ENCODE measurements at places on chromosomes 16 and 17. TPM values are rescaled to one million over a fixed set of nuclear protein-coding genes. Genes with fewer than 3 reads are reported as not detected.

DNA sequence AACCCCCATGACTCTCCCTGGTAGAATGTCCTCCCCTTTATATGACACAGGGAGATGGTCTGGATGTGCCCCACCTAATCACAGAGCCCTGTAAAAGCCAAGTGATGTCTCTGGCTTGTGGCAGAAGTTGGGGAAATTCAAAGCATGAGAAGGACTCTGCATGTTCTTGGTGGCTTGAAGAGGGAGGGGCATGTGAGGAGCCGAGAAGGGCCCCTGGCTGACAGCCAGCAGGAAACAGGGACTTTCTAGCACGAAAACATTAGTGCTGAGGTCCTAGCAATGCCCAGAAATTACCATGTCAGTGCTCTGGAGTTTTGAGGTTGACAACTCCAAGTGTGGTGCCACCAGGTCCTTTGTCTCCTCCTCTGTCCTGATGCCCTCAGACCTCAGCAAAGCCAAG, 75.9 kb downstream of the USP22 start:
- no peak for DNase-seq

DNA sequence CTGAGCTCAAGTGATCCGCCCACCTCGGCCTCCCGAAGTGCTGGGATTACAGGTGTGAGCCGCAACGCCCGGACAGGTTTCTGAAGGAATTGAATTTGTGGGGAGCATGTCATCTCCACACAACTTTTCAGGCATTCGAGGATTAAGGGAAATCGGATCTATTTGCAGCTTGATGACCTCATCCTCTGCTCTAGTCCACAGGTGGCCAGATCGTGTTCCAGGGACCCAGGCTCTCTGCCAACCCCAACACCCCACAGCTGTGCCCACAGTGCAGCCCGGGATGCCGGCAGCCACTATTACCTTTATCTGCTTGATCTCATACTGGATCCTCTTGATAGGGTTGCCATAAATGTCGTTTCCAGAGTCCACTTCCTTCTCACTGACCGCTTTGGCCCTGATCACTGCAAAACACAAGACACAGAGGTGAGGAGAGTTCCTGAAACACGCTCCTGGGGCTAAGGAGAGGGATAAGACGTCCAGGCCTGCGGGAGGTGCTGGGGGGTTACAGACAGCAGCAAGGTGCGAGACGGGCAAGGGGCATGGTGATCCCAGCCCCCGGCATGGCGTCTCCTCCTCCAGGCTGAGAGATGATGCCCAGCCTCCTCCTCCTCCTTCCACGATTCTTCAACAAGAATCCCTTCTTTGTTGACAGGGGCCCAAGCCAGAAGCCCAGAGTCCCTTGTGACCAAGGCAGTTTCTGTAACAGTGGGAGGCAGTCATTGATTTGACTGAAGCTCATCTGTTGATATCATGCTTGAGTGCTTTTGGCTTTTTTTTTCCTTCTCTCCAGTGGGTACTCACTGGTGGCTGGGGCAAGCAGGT, 29.3 kb downstream of the CEP295NL start:
- DNase-seq: peak; percentile 50

GRCh38 chr17:77679589-77679988, 278.9 kb upstream of the TNRC6C start:
- DNase-seq: no peak

- no peak for DNase-seq
Measured at GRCh38 chr17:4974115-4974670, 6.6 kb upstream of the SPAG7 start.

- no peak for DNase-seq
Measured at GRCh38 chr16:70676675-70677498, 9.0 kb downstream of the MTSS2 start.

DNA sequence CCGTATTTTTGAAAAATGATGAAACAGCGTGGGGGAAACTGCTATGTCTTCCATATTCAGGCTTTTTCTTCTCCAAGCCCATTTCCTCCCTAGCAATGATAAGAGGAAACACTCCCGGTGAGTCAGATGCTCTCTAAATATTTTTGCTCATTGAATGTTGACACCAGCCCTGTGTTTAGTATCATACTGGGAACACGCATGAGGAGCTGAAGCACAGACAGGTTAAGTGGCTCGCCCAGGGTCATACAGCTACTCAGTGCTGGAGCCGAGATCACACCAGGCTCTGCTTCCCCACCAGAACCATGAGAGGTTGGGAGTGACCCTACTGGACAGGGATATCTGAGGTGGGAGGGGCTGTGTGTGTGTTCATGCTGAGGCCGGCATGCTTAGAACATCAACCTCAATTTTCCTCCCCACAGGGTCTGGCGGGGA, 37.8 kb upstream of the ADGRG1 start:
- peak; percentile 66 for DNase-seq

DNA sequence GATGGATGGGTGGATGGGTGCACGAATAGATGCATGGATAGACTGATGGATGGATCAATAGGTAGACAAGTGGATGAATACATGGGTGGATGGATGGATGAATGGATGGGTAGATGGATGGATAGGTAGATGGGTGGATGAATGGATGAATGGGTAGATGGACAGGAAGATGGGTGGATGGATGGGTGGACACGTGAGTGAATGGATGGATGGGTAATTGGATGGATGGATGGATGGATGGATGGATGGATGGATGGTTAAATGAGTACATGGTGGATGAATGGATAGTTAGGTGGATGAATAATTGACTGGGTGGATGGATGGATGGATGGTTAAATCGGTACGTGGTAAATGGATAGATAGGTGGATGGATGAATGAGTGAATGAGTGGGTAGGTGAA, 89.7 kb upstream of the ZNF469 start:
- no peak for DNase-seq

GRCh38 chr16:7964167-7964566, 626.1 kb downstream of the TMEM114 start:
- no peak for DNase-seq

DNA sequence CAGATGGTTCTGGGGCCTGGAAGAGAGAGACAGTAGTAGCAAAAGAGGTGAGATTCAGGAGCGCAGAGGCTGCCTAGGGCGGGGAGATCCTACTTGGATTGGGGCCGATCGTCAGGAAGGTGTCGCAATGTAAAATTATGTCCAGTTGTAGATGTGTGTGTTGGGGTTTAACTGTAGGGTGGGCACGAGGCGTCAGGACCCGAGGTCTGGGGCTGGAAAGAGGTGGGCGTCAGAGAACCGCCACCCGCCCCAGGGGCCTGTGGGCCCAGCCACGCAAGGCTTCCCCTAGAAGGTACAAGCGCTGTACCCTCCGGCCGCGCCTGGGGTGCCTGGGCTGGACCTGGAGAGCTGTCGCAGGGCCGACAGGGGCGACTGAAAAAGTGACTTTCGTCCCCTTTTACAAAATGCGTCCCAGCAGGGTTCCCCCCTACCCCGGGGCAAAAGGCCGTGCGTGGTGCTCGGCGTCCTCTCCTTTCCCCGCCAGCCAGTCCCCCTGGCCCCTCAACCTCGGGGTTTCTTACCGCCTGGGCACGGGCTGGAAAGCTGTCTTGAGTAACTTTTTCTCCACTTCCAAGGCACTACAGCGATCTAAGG, 2.8 kb downstream of the IRX3 start:
- no peak for DNase-seq

Gene CD300E
- not detected for polyA plus RNA-seq

Gene JMJD8
- polyA plus RNA-seq: 58.7 TPM

Gene RPL19
- polyA plus RNA-seq: 3,348 TPM

Gene TLCD2
- polyA plus RNA-seq: 0.27 TPM

Gene NUDT16L1
- polyA plus RNA-seq: 38.8 TPM

Gene CLDN6
- polyA plus RNA-seq: 0.16 TPM

Gene OR2C1
- 0.06 TPM for polyA plus RNA-seq

Gene C16orf86
- 2.0 TPM for polyA plus RNA-seq

Gene SYT17
- 0.08 TPM for polyA plus RNA-seq

Gene TRIM25
- 29.5 TPM for polyA plus RNA-seq

Gene ASPHD1
- 4.4 TPM for polyA plus RNA-seq

Gene PIK3R5
- not detected for polyA plus RNA-seq

All from foreskin keratinocyte (primary cell).